ENCODE measurements at places on chromosomes 2 and 18. TPM values are rescaled to one million over a fixed set of nuclear protein-coding genes. Genes with fewer than 3 reads are reported as not detected.

Gene CNRIP1
- not detected for total RNA-seq

DNA sequence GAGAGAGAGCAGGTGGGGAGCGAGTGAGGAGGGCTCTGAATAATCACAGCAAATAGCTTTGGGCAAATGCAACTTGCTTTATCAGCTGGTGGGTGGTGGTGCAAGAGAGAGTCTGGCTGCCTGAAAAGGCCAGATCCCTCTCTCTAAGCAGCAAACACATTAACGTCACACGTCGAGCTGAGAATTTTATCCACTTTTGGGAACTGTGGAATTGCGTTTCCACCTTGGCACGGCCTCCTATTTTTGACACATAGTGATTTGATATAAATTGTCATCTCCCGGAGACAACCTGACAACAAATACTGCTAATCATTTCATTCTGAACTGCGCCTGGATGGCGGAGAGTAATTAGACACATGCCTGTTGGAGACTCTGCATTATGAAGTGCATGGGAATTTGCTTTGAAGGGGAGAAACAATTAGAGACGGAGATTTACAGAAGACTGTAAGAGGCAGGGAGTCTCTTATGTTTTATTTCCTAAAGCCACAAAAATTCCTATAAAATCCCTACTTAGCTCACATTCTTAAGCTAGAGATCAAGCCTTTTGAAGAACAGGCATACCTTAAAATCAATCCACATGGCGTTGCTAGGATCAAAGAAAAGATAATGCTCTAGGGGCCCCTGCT, 634.1 kb downstream of the TDRD15 start:
- DNase-seq: no peak

DNA sequence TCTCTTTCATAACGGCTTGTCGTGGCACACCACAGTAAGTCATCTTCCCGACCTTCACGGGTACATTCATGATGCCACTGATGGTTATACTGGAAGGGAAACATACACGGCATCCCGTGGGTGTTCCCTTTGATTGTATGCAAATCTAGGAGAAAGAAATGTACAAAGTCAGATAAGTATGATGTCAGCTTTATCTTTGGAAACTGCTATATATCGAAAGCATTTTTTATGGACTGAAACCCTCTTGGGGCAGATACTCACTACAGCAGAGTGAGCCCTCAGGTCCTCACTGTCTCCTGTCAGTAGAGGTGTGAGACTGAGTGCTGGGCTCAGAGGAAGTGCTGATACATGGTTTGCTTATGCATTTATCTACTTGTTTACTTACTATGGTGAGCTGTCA, 20.4 kb downstream of the PLA2R1 start:
- DNase-seq: no peak

GRCh38 chr2:128535953-128536352, 217.3 kb upstream of the HS6ST1 start:
- no peak for DNase-seq

Gene PRSS56
- total RNA-seq: not detected

DNA sequence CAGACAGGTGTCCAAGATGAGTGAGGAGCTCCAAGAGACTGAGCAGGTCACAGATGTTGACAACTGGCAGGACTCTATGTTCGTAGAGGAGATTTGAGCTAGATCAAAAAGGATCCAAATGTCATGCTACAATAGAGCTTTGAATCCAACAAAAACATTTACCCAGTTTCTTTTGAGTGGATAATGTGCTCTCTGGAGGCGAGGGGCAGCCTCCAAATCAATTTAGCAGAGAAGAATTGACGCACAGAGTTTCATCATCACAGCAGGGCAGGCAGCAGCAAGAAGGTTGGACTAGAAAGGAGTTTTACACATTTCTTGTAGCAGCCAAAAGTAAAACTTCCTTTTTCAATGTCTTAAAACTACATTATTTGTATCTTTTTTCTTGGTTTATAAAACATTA, 653.0 kb downstream of the RNF144A start:
- no peak for DNase-seq

Gene COL6A3
- 1.2 TPM for total RNA-seq

Gene DSC1
- total RNA-seq: not detected

- DNase-seq: peak; percentile 90
Measured at GRCh38 chr2:232444409-232445148, 11.4 kb upstream of the ALPI start.

Gene CD8B2
- not detected for total RNA-seq

DNA sequence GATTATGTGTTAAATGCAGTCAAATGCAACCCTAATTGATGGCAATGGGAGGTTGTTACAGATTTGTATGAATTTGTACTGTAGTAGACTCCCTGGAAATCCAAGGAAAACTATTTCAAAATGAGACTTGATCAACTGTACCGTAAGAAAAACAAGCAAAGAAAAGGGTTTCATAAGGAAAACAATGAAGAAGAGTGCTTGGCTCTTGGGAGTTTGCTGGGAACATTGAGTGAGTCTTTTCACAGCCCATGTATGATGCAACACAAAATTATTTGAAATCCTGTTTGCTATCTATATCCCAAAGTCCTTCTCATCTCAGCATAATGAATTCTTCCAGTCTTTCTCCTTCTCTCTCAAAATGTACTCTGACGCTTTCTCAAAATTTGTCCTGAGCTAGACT, 67.0 kb upstream of the OSR1 start:
- no peak for DNase-seq

Gene SRD5A2
- total RNA-seq: not detected

Gene IRS1
- 16.6 TPM for total RNA-seq

Gene GTF2A1L
- not detected for total RNA-seq

DNA sequence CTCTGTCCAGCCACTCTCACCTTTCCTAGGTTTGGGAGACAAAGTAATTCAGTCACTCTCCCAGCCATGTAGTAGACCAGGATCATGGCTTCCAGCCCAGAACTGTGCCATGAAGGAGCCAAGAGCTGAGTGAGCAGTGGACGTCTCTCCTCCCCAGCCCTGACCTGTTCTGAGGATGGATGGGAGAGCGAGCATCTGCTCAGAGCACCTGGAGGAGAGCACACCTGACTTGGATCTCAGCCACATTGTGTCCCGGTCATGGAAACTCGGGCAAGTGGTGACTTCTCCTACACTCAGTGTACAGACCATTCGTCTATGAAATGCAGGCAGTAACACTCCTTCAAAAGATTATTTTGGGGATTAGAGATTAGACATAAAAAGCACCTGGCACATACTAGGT, 299.7 kb downstream of the TNS1 start:
- DNase-seq: no peak

- no peak for DNase-seq
Measured at GRCh38 chr2:96924775-96925747, 55.2 kb upstream of the SEMA4C start.

DNA sequence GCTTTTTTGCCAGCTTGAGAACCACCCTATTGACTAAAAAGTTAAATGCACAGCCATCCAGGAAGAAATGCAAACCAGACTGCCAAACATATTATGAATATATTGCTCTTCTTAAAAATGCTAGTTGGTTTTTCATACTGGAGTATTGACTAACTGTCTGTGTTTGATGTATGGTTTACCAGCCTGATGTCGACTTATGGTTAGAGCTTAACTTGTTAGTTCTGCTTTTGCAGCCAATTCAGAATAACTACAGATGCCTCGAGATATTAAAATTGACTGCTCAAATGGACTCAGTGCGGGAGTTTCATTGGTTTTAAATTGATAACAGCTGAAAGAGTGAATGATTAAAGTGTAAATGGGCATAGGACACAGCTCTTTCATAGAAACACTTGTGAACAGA, 369.8 kb downstream of the ARHGAP15 start:
- DNase-seq: no peak

DNA sequence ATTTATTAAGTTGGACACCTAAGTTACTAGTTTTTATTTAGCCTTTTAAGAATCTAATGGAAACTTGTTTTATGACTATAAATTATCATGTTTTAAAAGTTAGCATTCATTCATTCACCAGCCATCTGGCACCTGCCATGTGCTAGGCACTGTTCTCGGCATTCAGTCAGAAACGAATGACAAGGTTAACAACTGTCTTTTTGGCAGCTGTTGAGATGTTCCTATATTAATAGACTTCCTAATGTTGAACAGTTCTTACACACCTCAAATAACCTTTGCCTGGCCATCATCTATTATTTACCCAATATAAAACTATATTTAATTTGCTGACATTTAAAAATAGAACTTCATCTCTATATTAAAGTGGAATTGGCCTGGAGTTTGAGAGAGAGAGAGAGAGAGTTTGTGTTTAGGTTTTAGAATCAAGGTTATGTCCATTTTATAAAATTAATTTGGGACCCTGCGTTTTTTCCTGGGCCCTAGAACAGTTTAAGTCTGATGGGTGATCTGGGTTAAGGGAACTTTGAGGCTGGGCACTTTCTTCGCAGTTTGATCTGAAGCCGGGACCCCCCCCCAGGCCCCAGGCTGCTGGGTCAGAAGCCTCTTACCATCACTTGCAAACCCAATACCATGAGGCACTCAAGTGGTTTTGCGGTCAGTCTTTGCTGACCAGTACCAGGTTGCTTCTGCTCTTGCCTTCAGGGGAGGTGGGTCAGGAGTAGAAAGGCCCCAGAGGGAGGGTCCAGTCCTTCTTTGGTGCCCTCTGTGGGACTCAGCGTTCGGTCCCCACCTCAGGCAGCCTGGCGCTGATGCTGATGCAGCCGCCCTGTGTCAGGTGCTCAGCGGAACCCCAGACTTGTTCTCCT, 48.3 kb upstream of the ASB1 start:
- no peak for DNase-seq

DNA sequence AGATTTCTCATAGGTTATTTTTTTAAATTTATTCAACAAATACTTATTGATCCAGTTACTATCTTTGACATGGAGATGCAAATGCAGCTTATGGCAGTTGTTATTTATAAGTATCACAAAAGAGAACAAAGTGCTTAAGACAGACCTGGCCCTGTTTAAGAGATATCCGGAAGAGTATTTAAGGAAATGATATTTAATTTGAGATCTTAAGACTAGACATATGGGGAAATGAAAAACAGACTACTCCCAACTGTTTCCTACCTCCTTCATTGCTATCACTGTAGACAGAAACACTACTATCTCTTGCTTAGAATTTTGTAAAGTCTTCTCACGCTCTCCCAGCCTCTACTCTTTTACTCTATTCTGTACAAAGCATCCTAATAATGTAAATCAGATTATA, 36.0 kb downstream of the RPRD1A start:
- no peak for DNase-seq

DNA sequence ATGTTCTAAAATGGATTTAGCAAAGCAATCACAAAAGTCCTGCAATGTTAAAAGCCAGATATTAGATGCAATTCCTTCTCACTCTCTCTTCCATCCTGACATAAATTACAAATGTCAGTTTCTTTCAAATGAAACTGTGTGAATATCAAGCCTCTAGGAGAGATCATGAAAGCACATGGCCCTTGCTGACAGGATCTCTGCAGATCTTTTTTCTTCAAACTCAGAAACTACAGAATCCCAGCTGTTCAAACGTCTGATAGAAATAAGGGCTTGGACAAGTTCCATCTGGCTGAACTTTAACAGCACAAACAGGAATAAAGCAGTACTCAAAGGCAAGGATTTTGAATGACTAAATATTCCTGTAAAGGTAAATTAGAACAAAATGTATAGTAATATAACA, 47.6 kb downstream of the PDE1A start:
- no peak for DNase-seq

Gene SERPINB12
- total RNA-seq: not detected

Gene EFEMP1
- total RNA-seq: 4.0 TPM

GRCh38 chr2:229084447-229084846, 186.6 kb downstream of the PID1 start:
- no peak for DNase-seq

GRCh38 chr2:38170067-38170466, 94.1 kb upstream of the CYP1B1 start:
- no peak for DNase-seq

Gene NT5C1B
- total RNA-seq: not detected

- DNase-seq: no peak
Measured at GRCh38 chr18:53165770-53166169, 825.8 kb downstream of the DCC start.

Gene HAAO
- 12.2 TPM for total RNA-seq

GRCh38 chr18:70429847-70430500, 141.1 kb downstream of the SOCS6 start:
- no peak for DNase-seq

Gene MC2R
- total RNA-seq: not detected

DNA sequence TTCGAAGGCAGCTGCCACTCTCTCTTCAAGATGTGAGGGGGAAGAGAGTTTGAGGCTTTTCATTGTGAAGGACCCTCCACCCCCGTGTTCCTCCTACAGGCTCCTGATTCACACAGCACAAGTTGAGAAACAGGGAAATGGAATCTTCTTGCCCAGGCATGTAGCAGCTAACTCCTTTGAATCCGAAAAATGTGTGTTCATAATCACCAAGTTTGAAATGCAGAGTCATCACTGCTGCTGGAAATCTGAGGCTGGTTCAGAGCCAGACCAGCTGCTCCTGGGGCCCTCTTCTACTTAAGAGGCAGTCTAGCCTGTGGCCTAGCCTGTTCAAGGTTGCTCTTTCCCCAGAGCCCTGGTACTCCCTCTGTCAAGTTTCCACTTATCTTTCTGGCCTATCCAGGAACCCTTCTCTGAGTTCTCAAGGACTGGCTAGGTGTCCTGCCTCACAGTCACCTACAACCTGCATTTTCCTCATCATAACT, 166.4 kb downstream of the TMEM247 start:
- DNase-seq: no peak

Gene ABHD3
- 14.2 TPM for total RNA-seq

DNA sequence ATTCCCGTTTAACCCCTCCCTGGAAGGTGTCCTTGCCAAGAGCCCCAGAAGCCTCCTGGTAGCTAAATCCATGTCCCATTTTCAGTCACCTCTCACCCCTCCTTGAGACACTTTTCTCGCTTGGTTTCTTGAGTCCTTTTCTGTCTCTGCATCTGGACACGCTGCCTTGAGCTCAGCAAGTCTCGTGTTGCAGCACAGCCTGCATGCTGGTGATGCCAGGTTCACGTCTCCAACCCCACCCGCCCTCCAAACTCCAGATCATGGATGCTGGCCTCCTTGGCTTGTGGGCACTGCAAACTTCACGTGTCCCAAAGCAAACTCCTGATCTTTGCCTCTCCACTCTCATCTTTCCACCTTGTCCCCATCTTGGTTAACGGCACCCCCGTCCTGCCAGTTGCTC, 39.3 kb downstream of the CENPO start:
- no peak for DNase-seq

Gene TTC27
- total RNA-seq: 18.8 TPM

- DNase-seq: no peak
Measured at GRCh38 chr2:242041816-242042215, 172.3 kb downstream of the RTP5 start.

GRCh38 chr2:99867770-99868169, 274.6 kb downstream of the AFF3 start:
- DNase-seq: no peak

Gene G6PC2
- total RNA-seq: not detected

DNA sequence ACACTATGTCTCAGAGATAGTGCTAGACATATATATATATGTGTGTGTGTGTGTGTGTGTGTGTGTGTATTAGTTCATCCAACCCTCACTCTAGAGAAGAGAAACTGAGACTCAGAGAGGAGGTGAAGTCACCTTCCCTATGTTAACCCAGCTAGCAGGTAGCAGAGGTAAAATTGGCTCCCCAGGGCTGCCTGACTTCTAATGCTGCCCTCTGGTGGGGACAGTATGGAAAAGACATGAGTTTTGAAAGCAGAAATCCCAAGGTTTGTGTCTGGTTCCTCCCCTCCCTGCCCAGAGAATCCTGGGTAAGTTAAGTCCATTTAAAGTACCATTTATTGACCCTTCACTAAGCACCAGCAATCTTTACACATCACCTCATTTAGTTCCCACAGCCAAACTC, 137.7 kb downstream of the THNSL2 start:
- peak; percentile 77 for DNase-seq

GRCh38 chr2:113200736-113201490, 27.1 kb downstream of the PSD4 start:
- DNase-seq: no peak

GRCh38 chr2:38982498-38982897, 92.8 kb downstream of the ARHGEF33 start:
- no peak for DNase-seq

Measured in endodermal cell (in vitro differentiated cells).